D341Med (cell line): ENCODE measurements at places on chromosomes 5 and 9.
A peak's percentile ranks its signal among the peaks of the same experiment; 100 is the strongest.

DNA sequence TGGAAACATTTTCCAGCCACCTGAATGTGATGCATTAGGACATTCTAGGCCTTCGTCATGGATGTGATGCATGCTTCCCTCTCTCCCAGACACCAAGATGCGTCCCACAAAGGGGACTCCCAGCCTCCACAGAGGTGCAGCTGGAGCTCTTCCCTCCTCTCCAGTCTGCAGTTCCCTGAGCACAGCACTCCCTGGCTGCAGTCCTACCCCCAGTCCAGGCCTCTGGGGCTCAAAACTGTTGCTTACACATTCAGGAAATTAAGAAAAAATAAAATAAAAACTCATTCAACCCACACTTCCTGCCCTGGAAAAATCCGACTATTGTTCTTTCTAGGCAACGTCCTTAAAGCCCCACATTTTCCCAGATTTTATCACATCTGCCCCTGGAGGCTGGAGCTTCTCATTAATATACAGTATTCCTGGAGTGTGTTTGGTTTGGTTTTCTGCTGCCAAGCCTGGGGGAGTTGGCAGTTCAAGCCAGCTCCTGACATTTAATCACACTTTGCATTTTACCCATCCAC, 78.4 kb upstream of the ICE1 start:
- DNase-seq: no peak

- no peak for DNase-seq
Measured at GRCh38 chr9:5551368-5552150, 41.2 kb downstream of the PDCD1LG2 start.

- DNase-seq: no peak
Measured at GRCh38 chr5:77958642-77959330, 182.6 kb upstream of the TBCA start.

GRCh38 chr9:77764894-77765780, 117.0 kb upstream of the GNA14 start:
- no peak for DNase-seq

DNA sequence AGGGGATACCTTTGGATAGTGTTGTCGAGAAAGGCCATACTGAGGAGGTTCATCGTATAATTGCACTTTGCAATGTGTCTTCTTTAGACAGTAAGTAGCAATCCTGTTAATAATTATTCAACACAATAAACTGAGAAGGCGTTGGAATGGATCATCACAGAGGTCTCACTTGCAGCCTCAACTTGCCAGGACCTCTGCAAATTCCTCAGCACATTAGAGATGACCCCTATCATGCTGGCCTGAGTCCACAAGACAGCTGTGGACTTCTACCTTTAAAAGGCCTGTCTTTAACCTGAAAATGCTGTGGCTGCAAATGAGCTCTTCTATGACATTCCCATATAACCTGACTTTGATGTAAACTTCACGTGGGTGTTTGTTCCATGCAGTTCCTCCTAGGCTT, 14.1 kb downstream of the SH3TC2 start:
- DNase-seq: no peak

- no peak for DNase-seq
Measured at GRCh38 chr9:11549311-11549794, 936.6 kb upstream of the PTPRD start.

DNA sequence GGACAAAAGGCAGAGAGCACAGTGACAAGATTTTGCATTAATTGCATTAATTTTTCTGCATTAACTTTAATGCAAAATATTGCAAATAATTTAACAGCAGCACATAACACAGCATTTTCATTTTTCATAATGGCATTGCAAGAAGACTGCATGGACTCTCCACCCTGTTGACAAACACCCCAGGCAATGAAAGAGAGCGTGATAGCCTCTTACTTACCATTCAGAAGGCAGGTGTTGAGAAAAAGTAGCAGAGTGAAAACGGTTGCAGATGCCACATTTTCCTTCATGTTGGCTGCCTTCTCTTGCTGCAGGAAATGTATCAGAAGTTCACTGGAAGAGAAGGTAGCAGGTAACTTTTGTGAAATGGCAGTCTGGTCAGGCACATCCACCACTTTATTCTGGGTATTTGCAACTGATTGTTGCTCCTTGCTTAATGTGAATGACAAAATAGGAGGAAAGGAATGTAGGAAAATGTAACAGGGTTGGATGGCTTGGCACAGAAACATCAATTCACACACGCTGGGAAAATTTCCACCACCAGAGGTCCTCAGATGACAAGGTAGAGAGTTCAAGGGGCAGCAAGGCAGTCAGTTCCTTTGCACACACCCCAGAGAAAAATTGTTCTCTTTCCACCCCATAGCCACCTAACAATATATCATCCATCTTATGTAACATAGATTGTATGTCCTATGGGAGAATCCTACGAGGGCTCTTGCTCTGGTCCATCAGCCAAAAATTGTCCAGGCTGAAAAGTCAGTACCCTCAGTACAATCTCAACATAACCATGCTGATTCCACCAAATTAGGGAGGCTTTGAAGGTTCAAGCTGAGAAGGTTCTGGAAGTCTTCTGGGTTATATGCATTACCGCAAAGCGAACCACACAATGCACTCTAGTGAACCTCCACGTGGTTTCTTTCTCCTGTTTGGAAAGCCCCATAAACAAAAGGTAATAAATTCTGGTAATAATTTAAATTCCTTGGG, 41.9 kb upstream of the AGXT2 start:
- DNase-seq: peak; percentile 57

GRCh38 chr9:114361542-114361941, 26.2 kb downstream of the AKNA start:
- no peak for DNase-seq

- no peak for DNase-seq
Measured at GRCh38 chr9:71628247-71628646, 140.1 kb downstream of the CEMIP2 start.

GRCh38 chr5:166356096-166356495, 1935.3 kb upstream of the WWC1 start:
- no peak for DNase-seq

GRCh38 chr9:105484226-105484625, 36.4 kb downstream of the FSD1L start:
- DNase-seq: no peak

GRCh38 chr9:134344800-134345310, 18.6 kb downstream of the RXRA start:
- no peak for DNase-seq

DNA sequence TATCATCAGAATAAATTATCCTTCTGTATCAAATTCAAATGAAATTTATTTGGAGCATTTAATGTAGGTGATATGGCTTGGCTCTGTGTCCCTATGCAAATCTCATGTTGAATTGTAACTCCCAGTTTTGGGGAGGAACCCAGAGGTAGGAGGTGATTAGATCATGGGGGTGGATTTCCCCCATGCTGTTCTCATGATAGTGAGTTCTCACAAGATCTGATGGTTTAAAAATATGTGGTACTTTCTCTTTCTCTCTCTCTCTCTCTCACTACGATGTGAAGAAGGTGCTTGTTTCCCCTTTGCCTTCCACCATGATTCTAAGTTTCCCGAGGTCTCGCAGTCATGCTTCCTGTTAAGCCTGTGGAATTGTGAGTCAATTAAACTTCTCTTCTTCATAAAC, 678.4 kb upstream of the RGMB start:
- no peak for DNase-seq

- DNase-seq: peak; percentile 64
Measured at GRCh38 chr5:150438873-150439546, 10.5 kb downstream of the RPS14 start.

GRCh38 chr5:120901199-120901598, 437.1 kb downstream of the PRR16 start:
- DNase-seq: no peak

DNA sequence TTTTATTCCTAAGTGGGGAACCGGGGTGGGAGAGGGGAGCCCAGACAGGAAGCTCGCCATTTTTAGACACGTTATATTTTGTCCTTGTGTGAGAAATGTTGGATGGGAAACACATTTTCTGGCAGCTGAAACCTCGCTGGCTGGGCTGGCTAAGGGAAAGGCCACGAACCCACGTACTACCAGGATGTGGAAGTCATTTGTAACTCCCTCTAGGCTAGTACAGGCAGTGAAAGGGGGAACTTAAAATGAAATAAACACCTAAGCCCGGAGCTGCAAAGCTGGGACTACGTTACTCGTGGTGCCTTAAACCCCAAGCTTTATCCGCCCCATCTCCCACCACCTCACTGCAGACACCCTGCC, 42.5 kb downstream of the TMEM174 start:
- DNase-seq: no peak

DNA sequence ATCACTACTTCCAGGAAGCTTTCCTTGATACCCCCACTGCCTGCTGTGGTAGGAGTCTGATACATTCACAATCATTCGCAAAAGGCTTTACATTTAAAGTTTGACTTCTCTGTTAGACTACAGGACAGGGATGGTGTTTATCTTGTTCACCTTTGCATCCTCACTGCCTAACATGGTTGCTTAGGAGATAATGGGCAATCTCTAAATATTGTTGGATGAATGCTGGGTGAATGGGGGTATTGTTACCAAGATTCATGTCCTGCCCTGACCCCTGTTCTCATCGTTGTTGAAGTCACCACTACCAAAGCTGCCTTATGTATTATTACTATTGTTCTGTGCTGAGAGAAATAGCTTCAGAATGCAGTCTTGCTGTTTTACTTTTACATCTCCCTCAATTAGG, 7.7 kb upstream of the TMEFF1 start:
- DNase-seq: no peak
